ENCODE measurements at places on chromosomes 12 and 14. TPM values are rescaled to one million over a fixed set of nuclear protein-coding genes. Genes with fewer than 3 reads are reported as not detected.

- no peak for DNase-seq
Measured at GRCh38 chr14:55926007-55926406, 192.2 kb upstream of the PELI2 start.

DNA sequence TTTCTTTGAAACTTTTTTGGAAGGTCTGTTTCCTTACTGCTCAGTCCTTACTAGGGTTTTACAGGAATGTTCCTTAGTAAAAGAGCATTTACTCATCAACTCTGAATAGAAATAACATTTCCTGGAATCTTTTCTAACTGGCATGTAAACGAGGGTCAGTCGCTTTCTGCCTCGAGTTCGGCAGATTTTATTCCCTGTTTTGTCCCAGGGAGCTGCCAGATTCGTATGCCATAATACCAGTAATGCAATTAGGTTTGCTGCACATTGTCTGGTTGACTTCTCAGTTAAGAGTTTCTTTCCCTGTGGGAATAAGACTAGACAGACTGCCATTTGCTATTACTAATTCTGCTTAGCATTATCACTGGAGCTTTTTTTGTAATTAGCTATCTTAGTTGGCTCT, 91.9 kb downstream of the VRK1 start:
- DNase-seq, result no peak

SPX gene
- total RNA-seq, result 0.54 TPM

JPH4 gene
- not detected for total RNA-seq

All from fibroblast of the aortic adventitia (primary cell).